ENCODE measurements at places on chromosomes 7 and 10. TPM values are rescaled to one million over a fixed set of nuclear protein-coding genes. Genes with fewer than 3 reads are reported as not detected.

GRCh38 chr7:112192236-112193154, 13.7 kb downstream of the DOCK4 start:
- peak overlapping the region; percentile 90 for H3K27ac ChIP-seq
- no peak overlapping the region for H3K4me3 ChIP-seq
- H3K27me3 ChIP-seq: no peaks in the 10 kb centered on the region
- peak; percentile 98 for DNase-seq
- no peaks in the 10 kb centered on the region for H3K36me3 ChIP-seq
- H3K4me1 ChIP-seq: peaks cover 71% of the 10 kb centered on the region

DNA sequence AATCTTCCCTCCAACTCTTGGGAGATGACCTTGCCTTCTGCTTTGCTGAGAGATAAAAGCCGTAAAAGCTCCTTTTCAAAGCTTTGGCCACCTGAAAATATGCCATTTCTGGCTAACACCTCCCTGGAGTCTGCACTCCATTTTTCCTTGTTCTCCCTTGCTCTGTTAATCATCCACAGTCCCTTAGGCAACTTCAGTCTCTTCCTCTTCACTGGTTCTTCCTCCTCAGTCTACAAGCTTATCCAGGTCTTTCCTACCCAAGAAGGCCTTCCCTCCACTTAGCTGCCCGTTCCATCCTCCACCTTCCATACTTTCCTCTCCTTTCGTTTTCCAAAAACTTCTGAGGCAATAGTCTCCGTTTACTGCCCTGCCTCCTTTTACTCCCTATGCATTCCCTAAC, 30.5 kb downstream of the PAX2 start:
- no peaks in the 10 kb centered on the region for H3K36me3 ChIP-seq
- no peak overlapping the region for H3K4me3 ChIP-seq
- no peak overlapping the region for H3K27ac ChIP-seq
- no peak for DNase-seq

GRCh38 chr7:18890885-18891621, 226.4 kb downstream of the TWIST1 start:
- peaks cover 9% of the 10 kb centered on the region for H3K4me1 ChIP-seq
- DNase-seq: peak; percentile 43
- H3K27me3 ChIP-seq: no peaks in the 10 kb centered on the region
- no peak overlapping the region for H3K27ac ChIP-seq
- H3K4me3 ChIP-seq: no peak overlapping the region

DNA sequence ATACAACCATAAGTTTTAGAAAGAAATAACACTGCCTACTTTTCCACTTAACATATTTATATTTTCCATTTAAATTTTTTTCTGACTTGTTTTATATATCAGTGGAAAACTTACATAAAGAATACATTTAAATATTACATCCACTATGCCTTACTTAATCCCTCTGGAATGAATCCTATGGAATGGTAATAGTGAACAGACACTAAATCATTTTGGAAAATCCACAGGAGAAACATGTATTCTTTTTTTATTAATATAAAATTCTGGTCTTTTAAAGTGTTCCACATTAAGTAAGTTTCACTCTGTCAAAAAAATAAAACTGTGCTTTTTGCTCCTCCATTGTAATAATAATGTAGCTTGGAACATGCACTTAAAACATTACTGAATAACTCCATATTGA, 236.8 kb upstream of the LRRN3 start:
- H3K27ac ChIP-seq: no peak overlapping the region
- no peaks in the 10 kb centered on the region for H3K36me3 ChIP-seq
- H3K4me3 ChIP-seq: no peak overlapping the region

- H3K36me3 ChIP-seq: no peaks in the 10 kb centered on the region
- DNase-seq: no peak
- H3K27me3 ChIP-seq: no peaks in the 10 kb centered on the region
- H3K4me1 ChIP-seq: no peaks in the 10 kb centered on the region
- H3K27ac ChIP-seq: no peak overlapping the region
Measured at GRCh38 chr10:130491011-130491692, 355.0 kb downstream of the GLRX3 start.

GRCh38 chr7:128890306-128891109, 20.0 kb downstream of the KCP start:
- peaks cover 6% of the 10 kb centered on the region for H3K27me3 ChIP-seq
- no peak for DNase-seq
- H3K4me1 ChIP-seq: no peaks in the 10 kb centered on the region

DNA sequence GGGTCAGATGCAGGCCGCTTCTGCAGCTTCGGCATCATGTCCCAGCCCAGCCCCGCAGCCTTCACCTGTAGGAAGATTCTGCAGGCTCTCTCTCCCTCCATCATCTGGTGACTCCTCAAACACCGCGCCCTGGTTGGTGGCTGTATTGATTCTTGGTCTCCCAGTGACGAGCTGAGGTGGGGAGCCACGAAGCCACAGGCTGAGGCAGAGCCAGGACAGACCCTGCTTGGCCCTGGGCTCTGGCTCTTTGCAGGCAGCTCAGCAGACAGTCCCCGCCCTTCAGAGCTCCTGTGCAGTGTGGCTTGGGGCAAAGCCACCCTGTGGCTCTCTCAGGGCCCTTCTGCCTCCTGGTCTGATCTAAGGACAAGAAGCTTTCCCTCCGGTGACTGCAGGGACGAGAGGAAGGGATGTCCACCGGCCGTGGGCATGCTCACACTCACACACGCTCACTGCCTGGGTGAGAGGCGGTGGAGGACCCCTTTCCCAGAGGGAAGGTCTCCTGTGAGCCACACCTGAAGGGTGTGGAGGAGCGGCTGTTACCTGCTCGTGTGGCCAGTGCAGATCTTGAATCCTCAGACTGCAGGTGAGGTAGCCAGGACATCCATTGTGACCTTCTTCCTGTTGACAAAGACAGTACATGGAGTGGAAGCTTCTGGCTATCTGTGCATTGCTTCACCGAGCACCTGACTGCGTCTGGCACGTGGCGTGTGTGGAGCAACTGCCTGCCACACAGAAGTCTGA, 79.6 kb downstream of the INPP5A start:
- no peaks in the 10 kb centered on the region for H3K27me3 ChIP-seq
- no peak overlapping the region for H3K27ac ChIP-seq
- no peak overlapping the region for H3K4me3 ChIP-seq
- H3K4me1 ChIP-seq: no peaks in the 10 kb centered on the region

- no peak overlapping the region for H3K4me3 ChIP-seq
- no peaks in the 10 kb centered on the region for H3K27me3 ChIP-seq
- no peaks in the 10 kb centered on the region for H3K36me3 ChIP-seq
- H3K4me1 ChIP-seq: peaks cover 10% of the 10 kb centered on the region
- H3K27ac ChIP-seq: no peak overlapping the region
- no peak for DNase-seq
Measured at GRCh38 chr7:41167836-41168235, 535.1 kb downstream of the INHBA start.

DNA sequence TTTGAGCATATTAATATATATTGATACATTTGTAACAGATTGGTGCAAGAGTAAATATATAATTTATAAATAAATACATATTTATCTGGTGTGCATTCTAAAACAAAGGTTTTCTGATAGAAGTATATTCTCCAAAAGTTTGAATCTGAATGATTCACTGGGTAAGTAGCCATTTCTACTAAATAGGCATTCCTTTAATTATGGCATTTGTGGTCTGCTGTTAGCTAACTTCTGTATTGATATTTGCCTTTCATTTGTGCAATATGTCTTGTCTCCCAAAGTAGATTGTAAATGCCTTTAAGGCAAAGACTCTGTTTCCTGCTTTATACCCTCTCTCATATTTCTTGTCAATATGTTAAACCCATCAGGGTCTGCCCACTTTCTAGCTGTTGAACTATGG, 11.1 kb upstream of the ARID5B start:
- DNase-seq: no peak
- no peaks in the 10 kb centered on the region for H3K4me1 ChIP-seq
- H3K36me3 ChIP-seq: no peaks in the 10 kb centered on the region
- H3K27me3 ChIP-seq: peaks cover 4% of the 10 kb centered on the region

GRCh38 chr7:7581531-7582179, 15.0 kb downstream of the MIOS start:
- DNase-seq: no peak
- H3K4me3 ChIP-seq: no peak overlapping the region
- peaks cover 4% of the 10 kb centered on the region for H3K4me1 ChIP-seq
- no peaks in the 10 kb centered on the region for H3K36me3 ChIP-seq
- H3K27me3 ChIP-seq: no peaks in the 10 kb centered on the region
- H3K27ac ChIP-seq: no peak overlapping the region

GRCh38 chr7:12389089-12389700, 14.5 kb downstream of the VWDE start:
- no peak overlapping the region for H3K4me3 ChIP-seq
- H3K36me3 ChIP-seq: no peaks in the 10 kb centered on the region
- peak; percentile 59 for DNase-seq

- no peak overlapping the region for H3K4me3 ChIP-seq
- peaks cover 24% of the 10 kb centered on the region for H3K4me1 ChIP-seq
- H3K36me3 ChIP-seq: no peaks in the 10 kb centered on the region
- DNase-seq: peak; percentile 23
Measured at GRCh38 chr10:71696628-71697326, 22.8 kb downstream of the C10orf105 start.

DNA sequence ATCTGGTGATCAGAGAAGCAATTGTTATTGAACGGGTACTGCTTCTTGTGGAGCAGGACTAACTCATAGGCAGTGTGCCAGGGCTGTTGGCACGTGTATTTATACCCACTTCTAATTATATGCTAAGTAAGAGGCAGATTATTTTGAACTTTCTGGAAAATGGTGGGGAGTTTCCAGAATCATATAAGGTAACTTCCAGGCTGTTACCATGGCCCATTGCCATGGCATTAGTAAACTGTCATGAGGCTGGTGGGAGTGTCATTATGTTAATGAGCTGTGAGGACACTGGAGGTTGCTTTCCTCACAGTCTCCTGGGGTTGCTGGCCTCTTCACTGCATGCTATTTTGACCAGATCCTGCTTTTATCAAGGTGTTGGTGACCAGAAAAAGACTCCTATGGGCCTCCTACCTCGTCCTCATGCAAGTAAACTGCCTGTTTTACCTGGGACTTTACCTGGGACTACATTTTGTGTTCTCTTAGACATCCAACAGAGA, 122.6 kb downstream of the KCND2 start:
- no peak overlapping the region for H3K27ac ChIP-seq
- no peaks in the 10 kb centered on the region for H3K27me3 ChIP-seq
- H3K4me3 ChIP-seq: no peak overlapping the region
- no peaks in the 10 kb centered on the region for H3K36me3 ChIP-seq
- DNase-seq: no peak

GRCh38 chr10:17144757-17145156, 15.1 kb upstream of the CUBN start:
- H3K27me3 ChIP-seq: no peaks in the 10 kb centered on the region
- DNase-seq: no peak
- no peaks in the 10 kb centered on the region for H3K4me1 ChIP-seq
- no peaks in the 10 kb centered on the region for H3K36me3 ChIP-seq
- no peak overlapping the region for H3K4me3 ChIP-seq

DNA sequence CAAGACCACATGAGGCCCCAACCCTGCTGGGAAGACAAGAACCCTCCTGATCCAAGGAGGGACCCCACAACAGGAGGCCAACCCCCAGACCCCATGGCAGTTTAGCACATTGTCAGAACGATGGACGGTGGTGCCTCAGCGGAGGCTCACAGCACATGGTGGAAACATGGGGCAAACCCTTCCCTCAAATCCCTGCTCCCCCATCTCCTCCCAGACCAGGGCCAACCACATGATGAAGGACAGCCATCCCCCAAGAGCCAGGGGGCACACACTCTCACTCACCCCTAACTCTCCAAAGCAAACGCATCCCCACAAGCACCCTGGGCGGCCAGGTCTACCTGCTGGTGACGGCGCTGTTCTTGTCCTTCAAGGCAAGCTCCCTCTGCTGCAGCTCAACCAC, 83.9 kb downstream of the MAD1L1 start:
- DNase-seq: no peak
- no peak overlapping the region for H3K4me3 ChIP-seq
- peaks cover 8% of the 10 kb centered on the region for H3K36me3 ChIP-seq
- H3K4me1 ChIP-seq: no peaks in the 10 kb centered on the region
- H3K27me3 ChIP-seq: no peaks in the 10 kb centered on the region

GRCh38 chr10:74035303-74035702, 37.4 kb downstream of the VCL start:
- H3K27ac ChIP-seq: no peak overlapping the region
- H3K4me1 ChIP-seq: peaks cover 10% of the 10 kb centered on the region
- H3K27me3 ChIP-seq: no peaks in the 10 kb centered on the region
- peaks cover 2% of the 10 kb centered on the region for H3K36me3 ChIP-seq
- H3K4me3 ChIP-seq: no peak overlapping the region
- DNase-seq: peak; percentile 51

DNA sequence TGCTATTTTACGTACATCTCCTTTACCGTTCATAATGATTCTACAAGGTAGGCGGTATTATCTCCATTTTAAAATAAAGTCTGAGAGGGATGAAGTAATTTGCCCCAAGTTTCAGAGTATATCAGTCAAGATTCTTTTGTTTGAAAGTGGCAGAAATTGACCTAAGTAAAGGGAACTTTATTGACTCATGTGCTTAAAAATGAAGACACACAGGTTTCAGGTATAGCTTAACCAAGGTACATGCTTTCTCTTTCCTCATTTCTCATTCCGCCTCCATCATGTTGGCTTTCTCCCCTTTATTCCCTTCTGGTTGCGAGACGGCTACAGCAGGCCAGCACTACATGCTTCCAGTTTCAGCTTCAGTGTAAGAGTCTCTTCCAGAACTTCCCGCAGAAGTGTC, 77.5 kb downstream of the NOC3L start:
- H3K36me3 ChIP-seq: no peaks in the 10 kb centered on the region
- H3K4me3 ChIP-seq: no peak overlapping the region
- no peak overlapping the region for H3K27ac ChIP-seq
- no peak for DNase-seq

DNA sequence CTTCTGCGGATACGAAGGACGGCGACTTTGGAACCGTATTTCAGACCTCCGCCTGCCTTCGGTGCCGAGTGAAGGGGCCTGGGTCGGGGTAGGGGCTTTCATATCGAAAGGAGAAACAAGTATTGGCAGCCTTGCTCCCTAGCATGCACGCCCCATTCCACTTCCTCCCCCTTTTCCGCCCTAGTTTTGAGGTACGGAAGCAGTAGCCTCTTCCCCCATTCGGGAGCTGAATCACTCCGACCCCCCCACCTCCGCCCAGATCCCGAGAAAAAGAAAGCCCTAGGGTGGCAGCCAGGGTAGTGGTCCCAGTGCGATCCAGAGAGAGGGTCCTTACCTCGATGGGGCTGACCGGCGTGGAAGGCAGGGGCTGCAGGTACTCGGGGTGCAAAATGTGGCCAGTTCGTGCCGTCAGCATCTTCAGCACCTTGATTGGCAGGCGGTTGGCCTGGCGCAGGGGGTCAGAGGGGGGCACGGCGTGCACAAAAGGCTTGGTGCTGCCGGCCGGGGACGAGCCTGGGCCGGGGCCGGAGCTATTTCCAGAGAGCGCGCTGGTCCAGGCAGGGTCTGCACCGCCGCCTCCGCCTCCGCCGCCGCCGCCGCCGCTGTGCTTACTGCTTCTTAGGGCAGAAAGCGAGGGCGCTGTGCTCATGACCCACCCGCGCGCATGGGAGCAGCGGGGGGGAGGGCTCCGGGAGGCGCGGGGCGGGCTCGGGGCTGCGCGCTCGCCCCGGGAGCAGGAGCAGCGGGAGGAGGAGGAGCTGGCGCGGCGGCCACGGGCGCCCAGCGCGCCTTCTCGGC, 594 bp downstream of the ZNF503 start:
- peaks cover 40% of the 10 kb centered on the region for H3K4me1 ChIP-seq
- H3K27me3 ChIP-seq: peaks cover 54% of the 10 kb centered on the region
- H3K27ac ChIP-seq: peak overlapping the region; percentile 55
- H3K36me3 ChIP-seq: no peaks in the 10 kb centered on the region
- DNase-seq: no peak
- peak overlapping the region; percentile 77 for H3K4me3 ChIP-seq

Gene PKD2L1
- not detected for total RNA-seq

Gene CCDC7
- total RNA-seq: 6.6 TPM

Gene ZNF239
- 0.51 TPM for total RNA-seq

Gene CYP3A7
- not detected for total RNA-seq

Gene IL2RA
- total RNA-seq: not detected

Gene MYL7
- total RNA-seq: not detected

Gene CYP3A4
- total RNA-seq: not detected

Gene RSPH10B2
- total RNA-seq: not detected

Gene LIPK
- not detected for total RNA-seq

Data from endothelial cell of umbilical vein (primary cell).